Neural crest cell (in vitro differentiated cells): ENCODE measurements at places on chromosomes 2 and 18. TPM values are rescaled to one million over a fixed set of nuclear protein-coding genes. Genes with fewer than 3 reads are reported as not detected.

Gene VSNL1
- 1.7 and 2.1 TPM in 2 replicates for total RNA-seq

Gene HOXD13
- not detected in 2 replicates for total RNA-seq

Gene LRP1B
- total RNA-seq: 0.54 and 1.5 TPM in 2 replicates

Gene GALNT13
- total RNA-seq: 6.9 and 7.4 TPM in 2 replicates

Gene IMPACT
- 31.6 and 32.7 TPM in 2 replicates for total RNA-seq

Gene SGPP2
- not detected in 2 replicates for total RNA-seq

Gene FBLN7
- 19.1 and 21.4 TPM in 2 replicates for total RNA-seq

DNA sequence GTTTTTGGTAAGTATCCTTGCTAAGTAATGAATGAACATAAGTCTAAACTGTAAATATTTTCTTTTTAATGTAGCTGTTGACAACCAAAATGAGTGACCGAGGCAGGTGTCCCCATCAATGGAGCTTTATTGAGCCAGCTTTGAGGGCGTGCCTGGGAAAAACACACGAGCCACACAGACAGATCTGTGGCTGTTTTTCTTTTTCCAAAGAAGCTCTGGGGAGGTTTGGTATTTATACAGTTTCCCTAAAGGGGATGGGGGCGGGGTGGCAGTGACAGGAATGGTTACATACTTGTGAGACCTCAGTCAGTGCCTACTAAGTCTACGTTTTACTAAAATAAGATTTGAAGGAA, 11.2 kb downstream of the DBI start:
- DNase-seq: no peak

GRCh38 chr18:49910986-49911385, 97.7 kb upstream of the ACAA2 start:
- DNase-seq: no peak

GRCh38 chr2:18731666-18732065, 142.3 kb upstream of the NT5C1B start:
- DNase-seq: no peak

DNA sequence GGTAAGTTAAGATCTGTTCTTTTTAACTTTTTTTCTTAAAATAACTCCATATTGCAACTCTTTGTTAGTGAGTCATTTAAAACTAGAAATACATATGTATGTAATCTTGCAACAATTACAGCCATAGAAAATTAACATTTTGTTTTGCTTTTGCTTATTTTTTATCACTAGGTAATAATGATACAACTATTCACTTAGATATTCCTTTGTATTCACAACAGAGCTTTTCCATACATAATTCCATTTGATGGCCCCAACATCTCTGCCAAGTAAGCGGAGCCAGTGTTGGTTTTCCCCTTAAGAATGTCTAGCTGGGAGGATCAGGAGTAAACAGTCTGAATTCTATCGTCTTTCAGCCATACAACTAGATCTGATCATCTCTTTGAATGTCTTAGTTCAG, 16.1 kb downstream of the SPP2 start:
- DNase-seq: no peak

GRCh38 chr2:65528241-65528574, 95.8 kb upstream of the SPRED2 start:
- DNase-seq: no peak

DNA sequence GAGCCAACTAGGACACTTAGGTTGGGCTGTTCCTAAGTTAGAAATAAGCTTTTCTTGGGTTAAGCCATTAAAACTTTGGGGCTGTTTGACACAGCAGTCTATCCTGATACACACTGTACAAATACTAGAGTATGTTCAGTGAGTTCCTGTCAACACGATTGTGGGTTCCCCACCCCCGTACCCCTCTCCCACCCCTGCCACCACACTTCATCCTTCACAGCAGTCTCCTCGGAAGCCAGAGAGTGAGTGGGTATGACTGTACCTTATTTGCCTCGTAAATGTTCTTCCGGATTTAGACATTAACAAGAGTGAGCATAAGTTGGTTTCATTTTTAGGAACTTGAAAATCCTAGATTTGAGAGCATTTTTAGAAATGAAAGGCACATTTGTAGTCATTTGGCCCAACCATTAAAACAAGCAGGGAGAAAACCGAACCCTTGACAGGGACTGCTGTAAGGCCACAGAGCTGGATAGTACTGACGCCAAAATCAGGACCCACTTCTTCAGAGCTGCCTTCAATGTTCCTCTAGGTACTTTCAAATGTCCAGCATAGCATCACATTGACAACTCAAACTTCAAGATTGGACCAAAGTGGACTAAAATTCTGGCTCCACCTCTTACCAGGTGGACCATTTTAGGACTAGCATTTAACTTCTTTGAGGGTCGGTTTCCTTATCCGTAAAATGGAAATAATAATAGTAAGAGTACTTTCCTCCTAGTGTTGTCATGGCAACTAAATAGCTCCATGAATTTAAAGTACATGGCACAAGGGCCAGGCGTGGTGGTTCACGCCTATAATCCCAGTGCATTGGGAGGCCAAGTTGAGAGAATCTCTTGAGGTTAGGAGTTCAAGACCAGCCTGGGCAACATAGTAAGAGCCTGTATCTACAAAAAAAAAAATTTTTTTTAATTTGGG, 166.3 kb upstream of the SERTAD2 start:
- no peak for DNase-seq

DNA sequence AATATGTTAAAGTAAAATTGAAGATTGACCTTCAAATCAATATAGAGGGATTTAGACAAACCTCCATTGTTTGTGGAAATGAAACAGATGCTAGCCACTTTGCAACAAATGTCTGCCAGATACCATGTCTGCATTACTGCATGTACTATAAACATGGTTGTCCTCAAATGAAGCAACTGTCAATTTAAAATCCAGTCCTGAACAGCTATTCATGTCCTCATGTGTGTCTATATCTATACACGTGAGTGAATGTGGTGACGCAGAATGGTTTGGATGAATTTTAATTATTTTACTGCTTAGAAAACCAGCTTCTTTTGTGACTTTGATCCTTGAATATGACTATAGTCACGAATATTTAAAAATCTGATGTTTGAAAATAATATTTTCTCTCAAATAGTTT, 71.5 kb downstream of the NYAP2 start:
- no peak for DNase-seq

GRCh38 chr2:112910219-112910618, 746 bp upstream of the IL37 start:
- DNase-seq: no peak

- DNase-seq: no peak
Measured at GRCh38 chr18:3055186-3055728, 42.3 kb upstream of the LPIN2 start.

GRCh38 chr18:670522-670921, 13.1 kb downstream of the TYMS start:
- no peak for DNase-seq

- DNase-seq: no peak
Measured at GRCh38 chr2:127661072-127661649, 14.2 kb downstream of the LIMS2 start.

GRCh38 chr2:233359823-233360222, 5.5 kb downstream of the DGKD start:
- no peak for DNase-seq

GRCh38 chr2:115165529-115166109, 723.2 kb downstream of the DPP10 start:
- DNase-seq: peak; percentile 38

GRCh38 chr2:102159295-102159694, 16.7 kb downstream of the IL1R1 start:
- no peak for DNase-seq

DNA sequence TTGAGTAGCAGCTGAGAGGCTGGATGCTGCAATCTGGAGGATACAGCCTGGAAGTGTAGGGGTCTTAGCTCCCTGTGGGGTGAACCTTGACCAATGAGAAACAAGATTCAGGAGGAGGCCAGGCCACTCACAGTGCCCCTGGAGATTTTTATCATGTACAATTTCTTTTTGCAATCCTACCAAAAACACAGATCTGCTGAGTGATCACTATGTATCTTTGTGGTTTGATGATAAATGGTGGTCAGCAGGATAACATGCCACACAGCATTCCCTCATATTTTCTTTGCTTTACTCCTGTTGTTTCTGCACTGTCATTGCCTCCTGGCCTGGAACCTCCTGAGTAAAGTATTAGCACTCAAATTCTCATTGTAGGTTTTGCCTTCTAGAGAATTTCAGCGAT, 357.9 kb downstream of the THSD7B start:
- no peak for DNase-seq

DNA sequence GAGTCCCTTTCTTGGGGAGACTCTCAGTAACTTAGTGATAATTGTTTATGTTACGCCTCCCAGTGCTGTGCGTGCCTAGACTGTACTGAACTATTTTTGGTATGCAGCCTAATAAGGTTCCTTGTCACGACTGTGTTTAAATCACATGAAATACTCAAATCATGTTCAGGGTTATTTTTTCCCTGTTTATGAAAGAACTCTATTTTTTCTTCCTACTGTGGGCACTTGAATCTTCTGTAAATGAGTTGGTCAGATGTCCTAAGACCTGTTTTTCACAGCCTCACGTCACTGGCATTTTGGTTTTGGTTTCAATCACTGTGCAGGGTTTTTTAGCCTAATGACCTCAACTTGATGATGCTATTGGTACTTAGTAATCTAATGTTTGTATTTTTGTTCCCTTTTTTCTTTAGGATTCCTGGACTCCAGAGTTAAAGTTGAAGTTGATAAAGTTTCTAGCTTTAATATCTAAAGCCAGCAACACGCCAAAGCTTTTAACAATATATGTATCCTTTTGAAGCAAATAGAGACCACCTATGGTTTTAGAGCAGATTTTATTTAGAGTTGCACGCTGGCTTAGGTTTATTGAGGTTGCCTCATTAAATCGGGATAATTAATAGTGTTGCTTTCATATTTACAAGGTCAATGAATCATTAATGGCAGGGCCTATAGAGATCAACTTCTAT, 24.0 kb downstream of the ARMC9 start:
- DNase-seq: no peak

DNA sequence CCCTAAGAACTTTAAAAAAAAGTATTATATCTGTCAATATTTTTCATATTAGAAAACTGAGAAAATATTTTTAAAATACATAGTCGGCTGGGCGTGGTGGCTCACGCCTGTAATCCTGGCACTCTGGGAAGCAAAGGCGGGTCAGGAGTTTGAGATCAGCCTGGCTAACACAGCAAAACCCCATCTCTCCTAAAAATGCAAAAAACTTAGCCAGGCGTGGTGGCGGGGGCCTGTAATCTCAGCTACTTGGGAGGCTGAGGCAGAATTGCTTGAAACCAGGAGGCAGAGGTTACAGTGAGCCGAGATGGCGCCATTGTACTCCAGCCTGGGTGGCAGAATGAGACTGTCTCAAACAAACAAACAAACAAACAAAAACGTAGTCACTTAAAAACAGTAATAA, 5.1 kb upstream of the KCMF1 start:
- no peak for DNase-seq

DNA sequence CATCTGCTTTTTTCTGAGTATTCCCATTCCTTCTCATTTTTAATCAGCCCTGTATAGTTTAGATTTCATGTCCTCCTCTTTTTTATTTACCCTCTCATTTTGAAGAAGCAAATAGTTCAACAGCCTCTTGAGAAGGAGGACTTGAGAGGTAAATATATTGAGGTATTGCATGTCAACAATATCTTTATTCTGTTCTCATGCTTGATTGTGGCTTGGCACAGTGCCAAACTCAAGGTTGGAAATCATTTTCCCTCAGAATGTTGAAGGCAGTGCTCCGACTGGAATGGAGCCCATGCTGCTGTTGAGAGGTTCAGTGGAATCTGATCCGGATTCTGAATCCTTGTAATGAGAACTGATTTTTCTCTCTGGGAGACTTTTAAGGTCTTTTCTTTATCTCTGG, 31.0 kb upstream of the GALNT3 start:
- no peak for DNase-seq

DNA sequence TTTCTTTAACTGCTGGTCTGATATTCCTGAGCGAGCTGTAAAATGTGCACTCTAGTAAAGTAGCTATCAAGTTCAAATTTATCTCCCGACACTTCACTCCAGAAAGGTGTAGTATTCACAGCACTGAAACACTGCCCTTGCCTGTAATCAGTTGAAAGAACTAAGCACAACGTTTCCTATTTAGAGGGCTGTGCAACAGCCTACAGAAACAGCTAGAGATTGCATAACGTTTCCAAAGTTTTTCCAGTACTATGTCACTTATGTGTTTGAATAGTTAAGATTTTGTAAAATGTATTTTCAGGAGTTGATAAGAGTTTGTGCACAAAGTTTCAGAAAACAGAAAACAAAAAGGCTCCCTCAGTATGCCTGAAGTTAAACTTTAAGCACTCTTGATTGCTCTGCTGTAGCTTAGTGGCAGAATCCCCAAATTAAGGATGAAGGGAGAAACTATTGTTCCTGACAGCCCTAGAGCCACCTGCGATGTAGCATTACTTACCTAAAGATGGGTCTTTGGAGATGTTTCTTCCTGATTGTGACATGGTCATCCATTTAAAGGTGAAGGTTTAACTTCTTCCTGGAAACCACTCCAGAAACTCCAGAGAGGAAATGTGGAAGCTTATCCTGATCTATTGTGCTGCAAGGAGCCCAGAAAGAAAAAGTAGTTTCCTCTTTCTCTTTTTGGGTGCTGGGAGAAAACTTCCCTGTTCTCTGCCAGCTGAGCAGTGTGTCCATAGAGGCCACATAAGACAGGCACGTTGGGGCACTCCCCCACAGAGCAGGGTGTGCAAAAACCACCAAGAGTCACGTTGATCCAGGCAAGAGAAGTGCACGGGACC, 536 bp downstream of the PDE1A start:
- DNase-seq: no peak

DNA sequence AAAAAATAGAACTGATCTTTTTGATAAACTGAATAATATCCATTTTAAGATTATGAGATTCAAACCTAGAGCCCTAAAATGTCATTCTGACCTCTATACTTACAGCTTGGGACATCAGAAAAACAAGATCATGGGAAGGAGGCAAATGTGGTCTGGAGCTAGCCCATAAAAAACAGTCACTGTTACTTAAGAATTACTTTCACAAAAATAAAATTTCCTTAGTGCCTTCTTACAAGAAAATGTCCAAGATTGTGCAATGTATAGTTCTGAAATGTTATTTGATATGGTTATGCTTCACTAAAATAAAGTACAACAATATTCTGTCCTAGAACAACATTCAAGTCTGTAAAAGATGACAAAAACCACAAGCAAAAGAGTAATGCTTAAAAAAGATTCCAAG, 247.6 kb downstream of the DYM start:
- DNase-seq: no peak

- DNase-seq: peak; percentile 36
Measured at GRCh38 chr2:110211938-110212858, at the start of gene MTLN. Gene MTLN (minus strand): TSS chr2:110212547. CDS start chr2:110212525, 22 bp downstream.

- no peak for DNase-seq
Measured at GRCh38 chr2:103196802-103197201, 435.0 kb downstream of the TMEM182 start.

GRCh38 chr18:63307551-63308200, 11.9 kb downstream of the BCL2 start:
- no peak for DNase-seq

GRCh38 chr2:48145845-48146452, 239.7 kb upstream of the FBXO11 start:
- DNase-seq: no peak

DNA sequence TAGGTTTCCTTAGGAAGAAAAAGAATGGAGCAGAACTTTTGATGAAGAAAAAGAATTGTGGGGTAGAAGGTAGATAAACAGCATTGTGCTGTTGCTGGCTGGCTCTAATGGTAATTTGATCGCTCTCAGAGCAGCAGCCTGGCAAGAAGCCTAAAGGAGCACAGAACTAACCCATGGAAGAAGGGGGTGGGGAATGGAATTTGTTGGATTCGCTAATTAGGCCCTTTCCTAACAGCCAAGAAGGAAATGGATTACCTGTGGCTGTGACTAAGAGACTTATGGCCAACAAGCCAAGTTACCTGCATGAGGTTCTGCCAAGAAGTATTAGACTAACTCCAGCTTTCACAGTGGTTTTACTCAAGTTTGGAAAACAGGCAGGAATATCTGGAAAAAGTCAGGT, 210.6 kb downstream of the IKZF2 start:
- no peak for DNase-seq

GRCh38 chr18:55385770-55386169, 202.2 kb downstream of the TCF4 start:
- no peak for DNase-seq
